ENCODE measurements at places on chromosomes 11 and 22.
A peak's percentile ranks its signal among the peaks of the same experiment; 100 is the strongest.

DNA sequence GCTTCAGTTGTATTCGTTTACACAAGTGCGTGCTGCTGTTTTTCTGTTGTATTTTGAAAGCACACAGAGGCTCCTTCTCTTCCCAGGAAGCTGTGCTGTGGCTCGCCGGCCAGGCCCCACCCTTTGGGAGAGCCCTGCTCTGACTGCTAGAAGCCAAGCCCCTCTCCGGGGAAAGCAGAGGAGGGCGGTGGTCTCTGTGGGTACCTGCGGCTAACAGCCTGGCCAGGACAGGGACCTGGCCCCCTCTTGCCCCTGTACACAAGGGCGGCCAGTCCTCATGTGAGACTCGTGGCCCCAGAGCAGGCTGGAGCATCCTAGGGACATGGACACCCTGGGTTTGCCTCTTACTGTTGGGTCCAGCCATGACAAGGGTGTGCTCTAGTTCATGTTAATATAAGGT is 14.8 kb downstream of the MOB2 start:
- DNase-seq: no peak

- DNase-seq: no peak
Observed at GRCh38 chr22:22720201-22720723, 75.8 kb downstream of the GGTLC2 start.

DNA sequence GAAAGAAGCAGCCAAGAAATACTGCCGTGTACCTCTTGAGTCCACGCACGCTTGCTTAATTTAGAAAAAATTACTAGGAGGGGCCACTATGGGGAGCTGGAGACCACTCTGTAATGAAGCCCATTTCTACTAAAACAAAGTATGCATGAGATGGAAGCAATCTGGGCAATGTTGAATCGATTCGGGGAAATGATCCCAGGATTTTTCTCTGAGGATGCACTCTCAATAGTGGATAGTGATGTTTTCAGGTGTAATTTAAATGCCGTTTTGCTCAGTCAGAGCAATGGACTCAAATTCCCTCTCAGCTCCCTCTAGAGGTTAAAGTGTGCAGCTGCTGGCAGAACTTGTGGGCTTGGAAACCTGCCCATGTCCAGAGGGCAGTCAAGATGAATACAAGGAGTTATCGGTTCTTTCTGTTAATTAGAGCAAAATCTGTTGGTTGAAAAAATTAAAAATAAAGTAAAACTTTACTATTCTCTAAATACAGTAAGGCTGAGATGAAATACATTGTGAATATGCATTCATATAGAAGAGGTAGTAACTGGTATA is 64.1 kb downstream of the ME3 start:
- DNase-seq: peak; percentile 28

- DNase-seq: no peak
Observed at GRCh38 chr11:134538742-134539141, 126.7 kb upstream of the B3GAT1 start.

DNA sequence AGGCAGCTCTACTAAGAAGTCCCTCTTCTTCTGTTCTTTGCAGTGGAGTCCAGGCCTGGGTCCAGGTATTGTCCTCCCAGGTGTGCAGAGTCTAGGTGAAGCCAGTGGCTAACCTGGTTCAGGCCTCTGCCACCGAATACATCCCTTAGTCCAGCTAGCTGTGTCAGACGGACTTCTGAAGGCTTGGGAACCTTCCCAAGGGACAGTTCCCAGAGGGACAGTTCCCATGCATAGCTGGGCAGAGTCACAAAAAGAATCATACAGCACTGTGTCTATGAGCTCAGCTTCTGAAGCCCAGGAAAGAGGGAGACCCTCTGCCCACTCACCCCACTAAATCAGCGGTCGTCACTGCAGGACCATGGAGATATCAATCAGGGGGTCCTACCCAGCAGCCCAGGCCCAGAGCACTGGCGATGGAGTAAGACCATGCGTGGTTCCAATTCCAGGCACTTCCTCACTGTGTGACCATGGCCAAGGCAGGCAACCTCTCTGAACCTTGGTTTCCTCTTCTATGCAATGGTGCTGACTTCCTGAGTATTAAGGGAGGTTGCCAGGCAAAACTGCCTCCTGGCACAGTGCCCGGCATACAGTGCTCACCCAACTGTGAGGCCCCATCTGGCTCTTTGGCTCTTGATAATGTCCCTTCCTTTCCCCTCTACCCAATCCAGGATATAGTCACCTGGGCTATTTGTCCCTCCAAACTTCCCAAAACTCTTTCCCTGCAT is 3.4 kb downstream of the MS4A10 start:
- DNase-seq: no peak

- DNase-seq: no peak
Observed at GRCh38 chr11:20909995-20910726, 240.8 kb downstream of the NELL1 start.

GRCh38 chr22:31097941-31098631 is 9.3 kb downstream of the SELENOM start:
- no peak for DNase-seq

GRCh38 chr22:20271114-20271994 is 3.2 kb upstream of the RTN4R start:
- no peak for DNase-seq
